ENCODE measurements at places on chromosomes 7 and 10.
A peak's percentile ranks its signal among the peaks of the same experiment; 100 is the strongest.

DNA sequence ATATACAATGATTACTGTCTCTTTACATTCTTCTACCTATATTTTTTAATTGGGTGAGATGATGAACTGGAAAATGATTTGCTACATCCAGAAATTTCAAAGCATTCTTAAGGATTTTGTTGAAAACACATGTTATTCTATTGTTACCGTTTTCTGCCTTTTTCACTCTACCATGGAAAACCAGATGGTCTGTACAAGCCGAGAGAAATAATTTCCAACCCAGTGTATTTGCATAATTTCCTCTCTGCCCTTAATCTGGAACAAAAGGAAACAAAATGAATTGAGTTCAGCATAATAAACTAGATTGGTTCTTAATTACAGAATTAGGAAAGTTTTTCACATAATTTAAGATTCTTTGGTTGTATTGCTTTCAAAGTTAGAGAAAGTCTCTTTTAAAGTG is 211.2 kb downstream of the CACNB2 start:
- no peak for DNase-seq

- no peak for DNase-seq
Observed at GRCh38 chr7:23012908-23013714, 819 bp downstream of the HYCC1 start.

DNA sequence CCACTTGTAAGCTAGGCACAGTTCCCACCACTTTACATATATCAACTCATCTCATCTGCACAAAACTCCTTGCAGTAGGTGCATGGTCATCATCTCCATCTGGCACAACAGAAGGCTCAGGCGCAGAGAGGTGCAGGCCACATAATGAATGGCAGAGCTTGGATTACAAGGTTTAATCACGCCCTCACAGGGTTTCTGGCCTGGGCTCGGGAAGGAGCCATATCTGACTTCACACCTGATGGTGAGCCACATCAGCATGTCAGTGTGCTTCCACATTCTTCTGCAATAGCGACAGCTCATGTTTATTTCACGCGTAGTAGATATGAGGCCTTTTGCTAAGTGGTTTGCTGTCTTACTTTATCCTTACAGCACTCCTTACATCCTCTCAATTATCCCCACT is 650.2 kb downstream of the INHBA start:
- no peak for DNase-seq

- no peak for DNase-seq
Observed at GRCh38 chr10:75334720-75335119, 66.8 kb downstream of the ZNF503 start.

DNA sequence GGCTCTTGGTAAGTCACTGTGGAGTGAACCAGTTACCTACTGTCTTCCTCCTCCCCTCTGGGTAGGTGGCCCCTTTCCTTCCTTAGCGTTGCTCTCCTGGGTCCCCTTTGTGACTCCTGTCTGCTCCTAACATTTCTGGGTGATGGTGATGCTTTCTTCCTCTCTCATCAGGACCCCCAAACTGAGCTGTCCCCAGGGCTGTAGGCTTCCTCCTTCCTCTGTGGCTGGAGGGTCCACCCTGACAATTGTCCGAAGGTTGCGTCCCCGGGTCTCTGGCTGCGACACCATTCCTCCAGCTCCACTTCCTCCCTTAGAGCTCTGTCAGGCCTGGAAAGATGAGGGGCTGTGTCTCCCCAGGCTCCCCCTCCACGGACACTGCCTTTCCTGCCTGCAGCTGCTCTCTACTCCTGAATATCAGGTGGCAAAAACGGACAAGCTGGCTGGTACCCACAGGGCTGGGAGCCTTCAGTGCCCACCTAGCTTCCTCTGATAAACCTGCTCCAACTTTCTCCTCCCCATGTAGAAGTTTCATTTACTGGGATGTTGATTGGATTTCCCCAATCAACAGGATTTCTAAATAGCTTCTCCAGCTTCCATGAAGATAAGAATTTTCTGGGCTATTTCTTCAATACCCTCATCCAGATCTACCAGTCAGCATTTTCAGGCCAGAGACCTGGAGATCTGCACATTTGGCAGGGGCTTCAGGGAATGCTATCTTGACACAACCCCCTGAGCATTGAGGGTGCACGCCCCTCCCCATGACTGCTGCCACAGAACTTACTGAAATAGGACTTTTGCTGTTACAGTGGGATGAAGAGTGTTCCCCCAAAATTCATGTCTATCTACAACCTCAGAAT is 506.5 kb downstream of the TCERG1L start:
- DNase-seq = no peak

DNA sequence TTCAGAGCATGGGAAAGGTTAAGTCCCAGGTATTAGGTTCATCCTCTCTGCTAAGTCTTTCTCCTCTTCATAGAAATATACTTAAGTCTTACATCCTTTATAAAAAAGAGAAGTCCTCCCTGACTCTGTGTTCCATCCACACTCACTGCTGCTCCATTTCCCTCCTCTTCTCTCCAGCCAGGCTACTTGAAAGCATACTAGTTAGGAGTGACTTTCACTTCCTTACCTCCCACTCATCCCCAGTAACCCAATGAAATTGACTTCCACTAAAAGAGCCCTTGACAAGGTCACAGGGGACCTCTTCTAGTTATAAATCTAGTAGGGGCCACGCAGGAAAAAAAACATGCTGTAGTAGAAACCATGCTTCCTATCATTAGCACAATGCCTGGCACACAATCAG is 133.1 kb upstream of the AGK start:
- no peak for DNase-seq

GRCh38 chr10:103598654-103599115 is 105.2 kb downstream of the NEURL1 start:
- DNase-seq = peak; percentile 70

DNA sequence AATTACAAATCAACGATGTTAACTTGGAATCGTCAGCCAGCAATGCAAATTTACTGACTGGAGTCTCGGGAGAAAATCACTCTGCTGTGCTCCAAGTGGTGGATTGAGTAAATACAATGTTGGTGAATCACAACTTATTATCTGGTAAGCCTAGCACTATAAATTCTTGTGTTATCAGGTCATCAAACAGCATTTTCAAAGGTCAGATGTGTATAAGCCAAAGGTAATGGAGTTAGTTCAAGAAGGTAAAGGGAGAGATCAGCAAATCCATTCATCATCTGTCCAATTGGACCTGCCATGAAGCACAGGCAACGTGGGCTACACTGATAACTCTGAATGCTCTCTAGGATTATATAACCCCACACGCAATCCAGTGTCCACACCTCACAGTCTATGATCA is 13.9 kb downstream of the CUBN start:
- DNase-seq = no peak

DNA sequence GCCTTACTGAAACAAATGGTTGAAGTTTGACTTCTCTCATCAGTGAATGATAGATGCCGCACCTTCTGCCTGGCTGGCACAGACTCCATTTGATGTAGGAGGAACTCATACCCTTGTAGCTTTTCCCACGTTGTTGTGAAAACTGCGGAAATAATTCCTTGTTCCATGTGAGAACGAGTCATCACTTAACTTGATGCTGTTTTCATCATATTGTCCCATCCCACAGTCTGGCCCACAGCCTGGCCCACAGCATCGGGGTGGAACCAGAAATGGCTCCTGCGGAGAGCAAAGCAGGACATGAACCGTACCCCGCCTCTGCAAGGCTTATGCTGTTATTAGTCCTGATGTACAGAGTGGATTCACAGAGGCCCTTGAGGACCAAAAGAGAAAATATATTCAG is 587.0 kb downstream of the SDK1 start:
- DNase-seq = no peak

- DNase-seq = peak; percentile 70
Observed at GRCh38 chr7:26279405-26279804, 12.3 kb upstream of the SNX10 start.
